ENCODE measurements at places on chromosomes 4 and X.

- DNase-seq = no peak
Observed at GRCh38 chr4:129852434-129852833, 756.5 kb downstream of the C4orf33 start.

- no peak for DNase-seq
Observed at GRCh38 chr4:138222046-138222445, 20.1 kb downstream of the SLC7A11 start.

GRCh38 chr4:155478336-155478835 lies 101.6 kb upstream of the MAP9 start:
- DNase-seq = no peak

DNA sequence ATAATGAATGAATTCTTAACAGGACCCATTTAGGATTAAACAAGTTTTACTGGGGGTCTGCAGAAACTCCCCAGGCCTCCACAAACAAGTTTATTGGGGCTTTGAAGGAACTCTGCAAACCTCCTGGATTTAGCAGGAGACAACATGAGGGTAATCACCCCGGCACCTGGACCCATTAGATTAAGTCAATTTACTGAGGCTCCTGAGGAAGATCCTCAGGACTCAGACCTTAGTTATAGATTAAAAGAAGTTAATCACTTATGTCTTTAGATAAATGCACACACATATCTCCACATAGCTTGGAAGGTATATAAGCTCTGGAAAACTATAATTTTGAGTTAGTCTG lies 29.4 kb downstream of the XG start:
- DNase-seq = no peak

DNA sequence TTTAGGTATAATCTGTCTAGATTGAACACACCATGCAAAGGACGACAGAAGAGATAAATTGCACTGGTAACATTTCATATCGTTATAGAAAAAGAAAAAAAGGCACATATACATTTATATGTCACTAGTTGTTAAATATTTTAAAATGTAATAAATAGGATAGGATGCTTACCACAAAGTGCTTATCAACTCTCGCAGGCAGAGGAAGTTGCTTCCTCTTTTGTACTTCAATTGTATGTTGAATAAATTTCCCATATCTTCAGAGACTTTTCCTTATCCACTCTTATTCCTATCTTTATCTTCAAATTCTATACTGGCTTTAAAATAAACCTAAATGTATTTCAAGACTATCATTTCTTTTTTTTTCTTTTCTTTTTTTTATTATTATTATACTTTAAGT lies 163.3 kb upstream of the SPOCK3 start:
- DNase-seq = no peak

- DNase-seq = no peak
Observed at GRCh38 chrX:42975906-42976305, 197.9 kb upstream of the PPP1R2C start.

- DNase-seq = no peak
Observed at GRCh38 chrX:6980981-6981380, 166.5 kb upstream of the STS start.

DNA sequence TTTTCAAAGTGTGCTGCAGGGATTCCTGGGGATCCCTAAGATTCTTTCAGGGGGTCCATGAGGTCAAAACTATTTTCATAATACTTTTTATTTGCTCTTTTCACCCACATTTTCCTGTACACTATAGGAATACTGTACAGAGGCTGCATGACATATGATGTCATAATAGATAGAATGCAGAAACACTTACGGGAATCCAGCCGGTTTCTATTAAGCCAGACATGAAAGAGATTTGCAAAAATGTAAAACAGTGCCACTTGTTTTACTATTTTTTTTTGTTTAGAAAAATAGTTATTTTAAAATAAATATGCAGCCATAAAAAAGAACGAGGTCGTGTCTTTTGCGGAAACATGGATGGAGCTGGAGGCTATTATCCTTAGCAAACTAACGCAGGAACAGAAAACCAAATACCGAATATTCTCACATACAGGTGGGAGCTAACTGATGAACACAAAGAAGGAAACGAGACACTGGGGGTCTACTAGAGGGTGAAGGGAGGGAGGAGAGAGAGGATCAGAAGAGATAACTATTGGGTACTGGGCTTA lies 5.0 kb downstream of the ZFX start:
- no peak for DNase-seq

Data from T47D (cell line).